ENCODE measurements at places on chromosomes 7 and 10. TPM values are rescaled to one million over a fixed set of nuclear protein-coding genes. Genes with fewer than 3 reads are reported as not detected.

CSGALNACT2 gene
- 23.9 TPM for polyA plus RNA-seq

PRLHR gene
- not detected for polyA plus RNA-seq

PNLIPRP3 gene
- not detected for polyA plus RNA-seq

SYNPO2L gene
- polyA plus RNA-seq = 260 TPM

CFTR gene
- 0.43 TPM for polyA plus RNA-seq

EVX1 gene
- polyA plus RNA-seq = not detected

ACHE gene
- polyA plus RNA-seq = 67.1 TPM

RPS24 gene
- 3,592 TPM for polyA plus RNA-seq

CPA2 gene
- 0.49 TPM for polyA plus RNA-seq

SPDYE1 gene
- 1.6 TPM for polyA plus RNA-seq

TDRD1 gene
- polyA plus RNA-seq = 0.13 TPM

HABP2 gene
- polyA plus RNA-seq = 0.19 TPM

PIK3CG gene
- 2.1 TPM for polyA plus RNA-seq

GRID2IP gene
- polyA plus RNA-seq = 0.10 TPM

POLD2 gene
- 75.6 TPM for polyA plus RNA-seq

BRAF gene
- polyA plus RNA-seq = 9.8 TPM

C10orf105 gene
- polyA plus RNA-seq = 0.06 TPM

PDE1C gene
- 3.0 TPM for polyA plus RNA-seq

GPER1 gene
- 14.4 TPM for polyA plus RNA-seq

SCIN gene
- polyA plus RNA-seq = 0.34 TPM

TMEM130 gene
- 3.9 TPM for polyA plus RNA-seq

IL6 gene
- polyA plus RNA-seq = not detected

All from forelimb muscle (tissue), 1 donor.